Cardiac muscle cell (in vitro differentiated cells and primary cell): ENCODE measurements at places on chromosomes 13 and 19. TPM values are rescaled to one million over a fixed set of nuclear protein-coding genes. Genes with fewer than 3 reads are reported as not detected.

CAPN12 gene
- 1.6 and 10.9 TPM in 2 replicates for total RNA-seq

GRCh38 chr13:63851526-63851925 is 2435.9 kb upstream of the PCDH20 start:
- DNase-seq: no peak
- no peaks in the 10 kb centered on the region for H3K36me3 ChIP-seq
- H3K4me1 ChIP-seq: no peaks in the 10 kb centered on the region
- H3K4me3 ChIP-seq: no peak overlapping the region

ZNF274 gene
- total RNA-seq: 40.3 and 50.1 TPM in 2 replicates

- no peaks in the 10 kb centered on the region for H3K4me1 ChIP-seq
- no peak overlapping the region for H3K4me3 ChIP-seq
- no peaks in the 10 kb centered on the region for H3K27me3 ChIP-seq
- H3K36me3 ChIP-seq: no peaks in the 10 kb centered on the region
- peak; percentile 51 for DNase-seq
- H3K27ac ChIP-seq: no peak overlapping the region
Observed at GRCh38 chr13:43865892-43866291, 13.6 kb downstream of the CCDC122 start.

DNA sequence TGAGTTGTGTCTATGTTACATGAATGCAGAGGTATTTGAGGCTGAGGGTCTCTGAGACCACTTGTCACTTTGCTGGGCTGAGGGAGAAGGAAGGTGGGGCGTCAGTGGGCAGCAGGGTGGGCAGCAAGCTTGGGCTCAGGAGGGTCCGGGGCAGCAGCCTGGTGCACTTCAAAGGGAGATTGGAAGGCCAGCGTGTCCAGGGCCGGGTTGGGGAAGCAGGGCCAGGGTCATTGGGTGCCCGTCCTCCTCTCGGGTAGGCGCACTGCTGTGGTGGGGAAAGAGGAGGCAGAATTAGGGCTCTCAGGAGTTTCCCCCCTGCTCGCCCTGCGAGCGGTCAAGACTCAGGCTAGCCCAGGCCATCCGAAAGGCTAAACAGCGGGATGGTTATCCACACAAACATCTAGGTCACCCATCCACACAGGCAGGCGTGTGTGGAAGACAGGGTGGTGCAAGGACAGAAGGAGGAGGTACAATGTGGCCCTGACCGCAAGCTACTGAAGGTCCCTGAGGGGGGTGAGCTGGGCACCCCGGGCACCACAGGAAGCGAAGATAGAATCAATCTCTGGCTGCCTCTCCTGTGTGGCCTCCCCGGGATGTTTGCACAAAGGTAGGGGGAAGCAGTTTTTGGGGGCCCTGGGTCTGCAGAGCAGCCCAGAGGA is 37.7 kb downstream of the MYO9B start:
- no peak for DNase-seq
- H3K36me3 ChIP-seq: no peaks in the 10 kb centered on the region
- peaks cover 3% of the 10 kb centered on the region for H3K4me1 ChIP-seq
- H3K27ac ChIP-seq: no peak overlapping the region
- H3K27me3 ChIP-seq: no peaks in the 10 kb centered on the region

LILRA6 gene
- 0.15 and 0.18 TPM in 2 replicates for total RNA-seq

GRCh38 chr19:57803594-57804325 is 11.0 kb downstream of the ZNF552 start:
- H3K4me3 ChIP-seq: peak overlapping the region; percentile 41
- peaks cover 8% of the 10 kb centered on the region for H3K4me1 ChIP-seq
- H3K27me3 ChIP-seq: no peaks in the 10 kb centered on the region

DNA sequence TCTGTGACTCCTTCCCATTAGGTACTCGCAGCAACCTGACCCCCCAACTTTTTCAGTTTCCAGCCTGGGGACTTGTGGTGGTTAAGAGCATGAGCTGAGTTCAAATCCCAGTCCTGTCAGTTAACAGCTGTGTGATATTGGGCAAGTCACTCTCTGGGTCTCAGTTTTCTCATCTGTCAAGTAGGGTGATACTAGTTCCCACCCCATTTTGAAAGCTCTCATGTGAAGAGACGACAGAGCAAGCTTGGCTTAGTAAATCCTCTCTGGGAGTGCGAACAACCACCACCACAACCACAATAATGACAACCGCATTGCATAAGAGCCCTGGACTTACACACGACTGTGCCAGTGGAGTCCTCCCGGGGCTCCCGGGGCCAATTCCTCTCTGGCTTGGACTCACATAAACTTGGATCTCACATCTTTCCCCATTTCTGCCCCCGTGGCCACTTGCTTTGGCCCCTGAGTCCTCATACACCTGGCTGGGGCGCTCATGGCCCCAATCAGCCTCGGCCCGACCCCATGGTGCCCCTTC is 454 bp downstream of the BLVRB start:
- peak overlapping the region; percentile 53 for H3K4me3 ChIP-seq
- DNase-seq: peak; percentile 90
- no peaks in the 10 kb centered on the region for H3K36me3 ChIP-seq
- peaks cover 34% of the 10 kb centered on the region for H3K27me3 ChIP-seq

PCSK4 gene
- total RNA-seq: 11.2 and 28.6 TPM in 2 replicates
